ENCODE measurements at places on chromosomes 16 and 17.

GRCh38 chr16:72927199-72928089 lies 120.5 kb downstream of the ZFHX3 start:
- DNase-seq: no peak

GRCh38 chr17:55900188-55900587 lies 149.3 kb downstream of the PCTP start:
- DNase-seq: no peak

- no peak for DNase-seq
These were observed 33.2 kb upstream of the USP7 start for GRCh38 chr16:8996891-8997290.

DNA sequence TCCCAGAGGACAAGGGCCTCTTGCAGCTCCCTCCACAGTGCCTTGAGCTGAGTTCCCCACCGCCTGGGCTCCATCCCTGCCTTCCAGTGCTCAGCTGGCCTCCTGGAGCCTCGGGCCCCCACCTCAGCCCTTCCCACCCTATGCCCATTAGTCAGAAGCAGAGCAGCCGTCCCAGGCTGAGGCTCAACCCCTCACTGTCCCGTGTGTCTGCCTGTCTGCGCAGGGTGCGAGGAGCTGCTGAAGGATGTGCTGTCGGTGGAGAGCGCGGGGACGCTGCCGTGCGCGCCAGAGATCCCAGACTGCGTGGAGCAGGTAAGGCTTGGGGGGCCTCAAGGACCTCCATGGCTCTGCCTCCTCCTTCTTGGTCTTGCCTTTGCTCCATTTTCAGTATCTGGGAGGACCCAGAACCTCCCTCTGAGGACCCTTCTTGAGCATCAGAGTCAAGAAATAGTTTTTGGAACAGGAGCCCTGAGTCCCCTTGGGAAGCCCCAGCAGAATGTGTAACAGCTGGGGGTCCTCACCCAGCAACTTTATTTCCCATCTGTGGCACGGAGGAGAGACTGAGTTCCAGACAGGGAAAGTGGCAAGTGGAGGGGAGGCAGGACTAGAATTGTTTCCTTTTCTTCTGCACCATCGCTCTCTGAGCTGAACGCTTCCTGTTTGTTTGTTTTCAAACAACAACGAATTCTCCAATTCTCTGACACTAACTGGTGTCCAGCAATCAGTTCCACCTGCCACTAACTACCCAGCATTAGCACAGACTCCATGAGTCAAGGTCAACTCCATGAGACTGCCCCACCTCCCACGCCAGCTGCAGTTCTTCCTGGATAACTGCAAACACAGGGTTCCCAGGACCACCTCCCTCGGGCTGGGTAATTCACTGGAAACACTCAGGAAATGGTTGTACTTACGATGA lies 42.6 kb downstream of the RAB11FIP4 start:
- DNase-seq: no peak
